Lower leg skin (tissue), 4 donors: ENCODE measurements at places on chromosomes 2 and 18.

DNA sequence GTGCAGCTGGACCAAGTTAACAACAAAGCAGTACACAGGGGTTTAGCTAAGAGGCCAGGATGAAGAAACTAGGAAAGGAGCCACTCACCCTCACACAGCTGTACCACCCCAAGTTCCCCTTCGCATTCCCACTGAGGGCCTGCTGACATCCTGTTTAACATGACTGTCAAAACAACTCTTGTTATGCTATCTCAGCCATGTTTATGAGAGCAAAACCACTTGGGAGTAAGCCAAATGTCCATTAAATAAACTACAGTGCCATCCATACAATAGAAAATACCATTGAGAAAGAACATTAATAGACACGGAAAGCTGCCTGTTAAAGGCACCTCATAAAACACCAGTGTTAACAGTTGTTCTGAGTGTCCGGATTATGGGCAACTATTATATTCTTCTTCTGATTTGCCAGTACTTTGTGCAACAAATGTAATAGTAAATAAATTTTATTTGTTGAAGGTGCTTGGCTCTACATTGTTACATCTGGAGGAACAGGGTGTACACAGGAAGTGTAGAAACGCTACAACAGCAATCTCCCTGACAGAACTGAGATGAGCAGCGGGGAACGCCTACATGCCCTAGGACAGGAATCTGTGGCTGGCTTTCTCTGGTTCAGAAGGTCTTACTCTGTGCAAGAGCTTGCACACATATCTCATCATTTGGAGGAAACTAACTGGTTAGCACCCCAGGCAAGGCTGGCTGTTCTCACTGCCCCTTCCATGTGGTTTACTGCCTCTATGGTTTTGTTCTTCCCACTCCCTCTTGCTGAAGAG, 85.6 kb downstream of the EHD3 start:
- peak; percentile 66 for DNase-seq

DNA sequence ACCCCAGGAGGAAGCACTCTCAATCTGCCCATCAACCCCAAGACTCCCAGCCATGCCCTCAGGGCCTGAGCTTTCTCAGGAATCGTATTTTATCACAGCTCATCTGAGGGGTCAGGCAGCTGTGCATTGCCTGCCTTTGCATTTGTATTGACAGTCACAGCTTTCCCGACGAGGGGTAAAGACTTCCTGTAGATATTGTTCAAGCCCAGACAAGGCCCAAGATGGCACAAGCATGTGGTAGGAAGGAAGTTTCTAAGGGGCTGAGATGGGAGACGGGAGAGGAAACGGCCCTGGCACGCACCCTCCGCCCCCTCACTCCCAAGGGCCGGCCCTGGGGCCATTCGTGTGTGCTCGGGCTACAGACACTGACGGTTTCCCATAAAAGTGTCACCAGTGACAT, 34.2 kb upstream of the PRLH start:
- no peak for DNase-seq

GRCh38 chr2:85797921-85798320, 44.1 kb downstream of the ATOH8 start:
- DNase-seq: peak; percentile 39

GRCh38 chr2:128469875-128470274, 151.2 kb upstream of the HS6ST1 start:
- DNase-seq: no peak

DNA sequence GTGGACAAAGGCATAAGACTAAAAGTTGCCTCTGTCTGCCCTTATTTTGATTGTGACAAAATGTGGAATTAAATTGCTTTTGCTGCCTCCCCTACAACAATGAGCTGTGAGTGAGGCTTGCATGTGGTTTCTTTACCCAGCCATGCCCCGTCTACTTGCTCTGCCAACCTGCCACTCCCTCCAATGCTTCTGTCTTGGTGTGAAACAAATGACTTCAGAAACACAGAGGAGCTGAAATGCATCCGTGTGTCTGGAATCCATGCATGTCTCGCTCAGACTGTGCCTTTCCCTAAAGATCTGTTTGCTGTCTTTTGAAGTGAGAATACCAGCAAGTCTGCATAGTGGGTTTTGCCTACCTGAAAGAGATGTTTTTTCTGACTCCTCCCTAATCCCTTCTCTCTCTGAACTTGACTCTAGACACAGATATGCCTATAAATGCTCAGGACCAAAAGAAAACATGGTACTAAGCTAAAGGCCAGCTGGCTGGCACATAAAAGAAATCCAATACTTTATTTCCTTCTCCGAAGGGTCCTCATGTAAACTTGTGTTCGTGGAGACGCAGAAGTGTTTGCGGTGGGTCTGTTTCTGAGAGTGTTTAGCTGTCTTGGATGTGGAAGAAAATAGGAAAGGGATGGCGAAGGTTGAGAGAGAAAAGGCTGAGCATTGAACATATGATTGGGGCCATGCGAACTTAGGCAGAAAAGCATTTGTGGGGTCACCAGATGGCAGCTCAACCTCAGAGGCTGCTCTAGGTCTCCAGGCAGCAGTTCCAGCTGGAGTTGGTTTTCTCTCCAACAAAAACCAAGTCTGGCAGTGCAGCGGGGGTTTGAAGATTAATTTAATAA, 120.5 kb downstream of the CCBE1 start:
- DNase-seq: no peak

DNA sequence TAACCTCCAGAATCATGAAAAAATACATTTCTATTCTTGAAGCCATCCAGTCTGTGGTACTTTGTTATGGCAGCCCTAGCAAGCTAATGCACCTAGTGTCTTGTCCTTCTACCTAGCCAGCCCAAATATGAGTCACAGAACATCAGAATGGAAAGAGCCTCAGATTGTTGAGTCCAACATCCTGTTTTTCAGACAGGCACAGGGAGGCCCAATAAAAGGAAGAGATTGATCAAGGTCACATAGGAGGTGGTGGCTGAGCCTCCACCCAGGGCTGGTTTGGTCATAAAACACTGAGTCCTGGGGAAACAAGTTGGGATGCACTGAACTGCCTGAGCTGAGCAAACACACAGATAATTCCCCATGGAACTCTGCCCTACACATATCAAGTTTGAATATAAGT, 195.5 kb downstream of the TTC32 start:
- DNase-seq: no peak
